Cortex of kidney (tissue), 1 donor: ENCODE measurements at places on chromosomes 13 and 19.

DNA sequence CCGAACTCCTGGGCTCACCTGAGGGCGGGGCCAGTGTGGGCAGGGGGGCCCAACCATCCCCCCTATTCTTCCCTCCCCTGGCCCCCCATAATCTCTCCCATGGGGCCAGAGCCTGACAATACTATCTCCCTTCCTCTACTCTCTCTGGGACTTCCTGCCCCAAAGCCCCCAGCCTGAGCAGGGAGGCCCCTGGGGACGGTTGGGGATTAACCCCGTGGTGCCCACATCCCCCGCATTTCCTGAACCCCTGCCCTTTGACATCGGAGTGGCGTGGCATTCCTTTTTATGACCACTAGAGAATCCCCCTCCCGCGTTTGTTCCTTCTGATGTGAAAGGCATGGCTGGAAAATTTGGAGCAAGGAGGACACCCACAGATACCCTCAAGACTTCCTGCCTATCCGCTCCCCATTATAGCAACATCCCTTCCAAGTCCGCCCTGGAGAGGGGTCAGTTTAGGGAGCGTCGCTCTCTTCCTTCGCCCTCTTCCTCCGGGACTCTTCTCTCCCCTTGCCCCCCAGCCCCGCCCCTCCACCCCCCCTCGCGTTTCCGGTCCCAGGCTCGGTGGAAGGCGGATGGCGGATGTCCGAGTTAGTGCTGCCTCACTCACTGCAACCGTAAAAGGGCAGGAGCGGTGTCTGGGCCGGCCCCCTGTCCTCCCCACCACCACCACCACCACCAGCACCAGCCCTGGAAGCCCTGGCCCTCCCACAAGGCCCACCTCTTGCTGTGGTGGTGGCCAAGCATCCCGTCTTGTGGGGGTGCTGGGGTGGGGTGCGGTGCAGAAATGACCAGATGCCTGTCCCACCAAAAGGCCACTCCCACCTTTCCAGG is 1.8 kb downstream of the VASP start:
- DNase-seq, result no peak

GRCh38 chr13:76293346-76293745 is 592.9 kb downstream of the KCTD12 start:
- no peak for DNase-seq

DNA sequence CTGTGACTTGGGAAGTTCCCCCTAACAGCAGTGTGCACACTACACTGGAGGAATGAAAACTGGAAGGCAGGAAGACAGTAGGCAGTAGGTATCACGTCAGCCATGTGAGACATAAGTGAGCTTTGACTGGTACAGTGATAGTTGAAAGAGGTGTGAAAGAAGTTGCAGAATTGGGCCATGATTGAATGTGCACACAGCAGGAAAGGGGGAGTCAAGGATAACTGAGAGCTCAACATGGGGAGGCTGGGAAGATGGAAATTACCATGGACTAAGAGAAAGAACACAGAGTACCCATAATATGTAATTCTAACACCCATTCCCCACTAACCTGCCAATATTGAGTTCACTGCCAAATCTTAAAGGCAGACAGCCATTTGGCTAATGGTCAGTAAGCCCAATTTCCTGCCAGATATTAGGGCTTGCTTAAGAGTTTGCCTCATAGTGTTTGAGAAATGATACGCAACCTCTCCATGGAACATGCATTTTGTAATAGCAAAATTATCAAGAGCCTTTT is 321.7 kb downstream of the DCT start:
- no peak for DNase-seq

- DNase-seq, result no peak
Measured at GRCh38 chr13:52994051-52994450, 34.6 kb upstream of the OLFM4 start.

GRCh38 chr19:39080431-39080830 is 3.7 kb upstream of the ACP7 start:
- no peak for DNase-seq

DNA sequence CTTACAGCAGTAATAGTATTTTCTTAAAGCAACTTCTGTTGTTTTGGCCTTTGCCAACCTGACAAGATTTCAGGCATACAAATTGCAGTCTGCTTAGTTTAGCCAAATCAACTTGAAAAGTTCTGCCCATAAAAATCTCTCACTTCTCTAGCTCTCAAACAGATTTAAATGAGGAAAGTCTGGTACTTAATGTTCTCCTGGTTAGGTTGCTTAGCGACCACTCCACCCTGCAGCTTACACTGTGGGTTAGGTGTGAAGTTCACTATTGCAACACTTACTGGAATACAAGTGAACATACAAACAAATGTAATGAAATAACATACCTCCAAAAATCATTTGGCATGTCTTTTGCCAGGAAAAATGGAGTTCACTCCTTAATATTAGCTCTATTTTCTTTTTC is 178.7 kb upstream of the PCDH9 start:
- no peak for DNase-seq

GRCh38 chr13:44169018-44169911 is 204.4 kb upstream of the SERP2 start:
- DNase-seq, result no peak

- DNase-seq, result no peak
Measured at GRCh38 chr13:67036699-67037457, 193.3 kb downstream of the PCDH9 start.

GRCh38 chr13:32125221-32125689 is 93.7 kb downstream of the FRY start:
- DNase-seq, result no peak

DNA sequence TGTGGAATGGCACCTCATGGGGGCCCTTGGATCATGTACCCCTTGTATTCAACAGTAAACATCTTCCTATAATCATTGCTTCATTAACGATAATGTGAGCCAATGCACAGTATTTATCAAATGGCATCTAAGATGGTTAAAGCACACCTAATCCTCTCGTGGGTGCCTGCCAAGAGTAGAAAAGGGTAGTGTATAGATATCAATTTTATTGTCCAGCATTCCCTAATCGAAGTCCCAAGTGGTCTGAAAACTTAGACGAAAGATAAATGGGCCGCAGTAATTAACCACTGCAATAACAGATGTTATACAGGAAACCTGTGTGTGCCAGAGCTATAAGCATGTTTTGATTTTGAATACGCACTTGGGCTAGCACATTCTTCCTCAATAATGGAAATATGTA is 667 bp upstream of the MBNL2 start:
- DNase-seq, result no peak

GRCh38 chr13:99741960-99742359 is 229.6 kb downstream of the ZIC5 start:
- no peak for DNase-seq

DNA sequence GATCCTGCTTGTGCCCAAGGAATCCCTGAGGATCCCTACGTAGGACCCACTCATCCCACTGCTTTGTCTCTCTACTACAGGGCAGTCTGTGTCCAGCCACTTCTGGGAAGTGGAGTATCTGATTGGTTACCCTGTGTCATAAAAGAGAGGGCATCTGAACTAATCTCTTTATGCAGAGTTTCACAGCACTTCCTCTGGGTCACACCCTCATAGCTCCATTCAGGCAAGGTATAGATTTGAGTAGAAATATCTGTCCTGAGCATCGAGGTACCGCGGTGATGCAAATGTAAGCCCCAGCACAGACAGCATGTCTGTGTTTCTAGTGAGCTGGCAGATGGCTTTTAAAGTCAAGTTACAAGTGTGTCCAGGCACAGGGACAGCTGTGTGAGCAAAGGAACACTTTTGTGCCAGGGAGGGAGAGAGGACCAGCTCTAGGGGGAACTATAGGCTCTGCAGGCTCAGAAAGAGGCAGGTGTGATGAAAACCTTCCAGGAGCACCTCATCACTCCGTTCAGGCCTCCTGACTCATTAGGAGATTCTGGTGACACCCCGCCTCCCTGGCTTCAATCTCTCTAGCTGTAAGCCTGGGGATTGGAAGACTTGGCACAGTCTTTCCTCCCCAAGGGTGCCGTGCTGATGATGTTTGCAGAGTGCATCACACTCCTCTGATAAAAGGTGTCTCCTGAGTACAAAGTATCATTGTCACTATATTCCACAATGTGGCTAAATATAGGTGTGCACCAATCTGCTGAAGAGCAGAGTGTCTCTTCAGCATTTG is 84.3 kb upstream of the UBL3 start:
- DNase-seq, result no peak

DNA sequence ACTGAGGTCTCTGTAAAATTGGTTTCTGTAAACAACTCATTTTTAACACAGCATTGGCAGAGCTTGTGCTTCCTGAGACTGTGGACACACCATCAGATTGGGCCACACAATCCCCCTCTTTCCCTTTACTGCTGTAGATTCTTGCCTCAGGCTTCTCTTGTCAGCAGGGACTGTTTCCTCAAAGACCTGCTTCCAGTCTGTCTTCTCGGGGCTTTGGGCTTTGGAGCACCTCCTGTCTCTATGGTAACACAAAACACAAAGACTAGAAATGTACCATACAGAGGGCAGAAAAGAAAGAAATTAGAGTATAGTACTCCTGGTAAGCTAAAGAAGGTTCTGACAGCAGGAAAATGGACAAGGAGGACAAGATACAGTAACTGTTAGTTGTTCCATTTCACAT is 484.5 kb downstream of the DIAPH3 start:
- DNase-seq, result no peak

DNA sequence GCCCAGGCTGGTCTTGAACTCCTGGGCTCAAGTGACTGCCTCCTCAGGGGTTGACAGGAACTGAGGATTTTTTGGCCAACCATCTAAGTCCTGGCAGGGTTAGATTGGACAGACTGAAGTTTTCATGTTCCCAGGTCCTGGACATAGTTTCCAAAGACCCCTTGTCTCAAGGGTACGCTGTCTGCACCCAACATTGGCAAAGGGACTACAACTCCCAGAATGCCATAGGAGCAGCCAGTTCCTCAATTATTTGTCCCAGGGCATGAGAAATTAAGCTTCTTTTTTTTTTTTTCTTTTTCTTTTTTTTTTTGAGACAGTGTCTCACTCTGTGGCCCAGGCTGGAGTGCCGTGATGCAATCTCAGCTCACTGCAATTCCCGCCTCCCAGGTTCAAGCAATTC is 6.9 kb downstream of the GYS1 start:
- no peak for DNase-seq
